ENCODE measurements at places on chromosomes 4 and X.

DNA sequence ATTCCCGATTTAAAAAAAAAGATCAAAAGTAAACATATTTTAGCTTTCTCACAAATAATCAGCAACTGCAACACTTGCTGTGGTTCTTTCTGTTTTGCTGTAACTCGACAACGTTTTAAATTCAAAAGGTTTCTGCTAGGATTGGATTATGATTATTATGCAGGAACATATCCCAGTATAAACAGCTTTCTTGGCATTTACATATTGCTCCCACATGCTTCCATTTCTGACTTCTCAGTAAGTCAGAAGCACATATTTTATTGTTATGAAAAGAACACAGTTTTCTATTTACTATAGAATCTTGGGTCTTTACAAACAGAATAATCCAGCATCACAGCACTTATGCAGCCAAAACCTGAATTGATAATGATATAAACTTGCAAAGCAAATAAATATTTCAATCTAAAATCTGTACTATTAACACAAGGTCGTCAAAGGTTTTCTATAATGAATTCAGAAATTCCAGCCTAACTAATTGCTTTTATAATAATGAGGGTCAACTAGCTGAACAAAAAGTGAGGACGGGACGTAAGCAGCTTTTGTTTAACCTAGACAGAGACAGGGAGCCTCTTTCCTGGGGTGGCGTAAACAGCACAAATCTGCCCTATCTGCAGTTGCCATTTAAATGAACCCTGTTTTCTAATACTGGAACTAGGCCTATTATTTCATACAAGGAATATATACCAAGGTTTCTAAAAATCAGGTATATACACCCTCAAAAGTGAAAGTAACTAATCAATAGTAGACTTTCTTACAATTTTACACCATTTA lies 9.8 kb upstream of the PCDH18 start:
- DNase-seq = no peak

DNA sequence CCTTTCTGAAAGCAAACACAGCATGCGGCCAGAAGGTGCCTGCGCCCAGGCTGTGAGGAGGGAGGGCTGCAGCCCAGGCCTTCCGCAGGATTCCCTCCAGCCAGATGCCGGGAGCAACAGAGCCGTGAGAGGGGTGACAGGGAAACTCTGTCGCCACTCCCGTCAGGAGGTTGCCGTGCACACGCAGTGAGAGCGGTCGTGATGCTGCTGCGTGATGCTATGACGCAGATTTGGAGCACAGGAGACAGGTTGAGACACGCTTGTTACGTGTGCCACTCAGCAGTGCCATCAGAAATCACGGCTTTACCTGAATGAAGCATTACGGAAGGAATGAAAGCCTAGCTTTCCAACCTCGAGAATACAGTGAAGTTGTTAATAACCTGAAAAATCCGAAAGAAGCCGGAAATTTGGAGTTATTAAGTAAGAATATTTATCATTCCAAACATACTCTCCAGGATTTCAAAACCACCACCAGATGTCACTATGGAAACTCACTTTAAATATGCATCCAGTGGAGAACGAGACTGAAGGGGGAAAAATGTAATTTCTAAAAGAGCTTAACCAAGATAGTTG lies 54.4 kb downstream of the FAT1 start:
- no peak for DNase-seq

DNA sequence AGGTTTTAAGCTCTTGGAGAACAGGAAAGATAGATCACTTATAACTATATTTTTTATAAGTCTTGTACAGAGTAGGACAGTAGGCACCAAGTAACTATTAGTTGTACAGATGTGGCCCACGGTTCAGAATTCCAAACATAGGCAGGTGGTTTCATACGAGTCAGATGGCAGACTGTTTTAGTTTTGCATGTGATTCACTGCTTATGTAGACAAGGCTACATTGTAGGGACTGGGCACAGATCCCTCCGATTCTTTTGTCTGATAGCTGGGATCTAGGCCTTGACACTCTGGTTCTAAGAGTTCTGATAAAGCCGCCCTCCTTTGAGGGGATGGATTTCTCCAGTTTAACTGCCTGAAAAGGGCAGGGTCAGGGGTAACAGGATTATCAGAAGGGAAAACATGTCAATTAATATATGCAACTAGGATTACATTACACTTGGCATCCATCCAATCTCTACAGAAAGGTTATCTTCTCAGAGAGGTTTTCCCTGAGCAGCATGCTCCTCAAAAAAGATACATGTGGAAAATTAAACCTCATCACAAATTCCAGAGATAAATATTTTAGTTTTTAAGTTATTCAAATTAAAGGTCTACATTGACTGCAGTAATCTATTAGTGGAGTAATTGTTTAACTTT lies 87.8 kb downstream of the SPRY1 start:
- DNase-seq = no peak

DNA sequence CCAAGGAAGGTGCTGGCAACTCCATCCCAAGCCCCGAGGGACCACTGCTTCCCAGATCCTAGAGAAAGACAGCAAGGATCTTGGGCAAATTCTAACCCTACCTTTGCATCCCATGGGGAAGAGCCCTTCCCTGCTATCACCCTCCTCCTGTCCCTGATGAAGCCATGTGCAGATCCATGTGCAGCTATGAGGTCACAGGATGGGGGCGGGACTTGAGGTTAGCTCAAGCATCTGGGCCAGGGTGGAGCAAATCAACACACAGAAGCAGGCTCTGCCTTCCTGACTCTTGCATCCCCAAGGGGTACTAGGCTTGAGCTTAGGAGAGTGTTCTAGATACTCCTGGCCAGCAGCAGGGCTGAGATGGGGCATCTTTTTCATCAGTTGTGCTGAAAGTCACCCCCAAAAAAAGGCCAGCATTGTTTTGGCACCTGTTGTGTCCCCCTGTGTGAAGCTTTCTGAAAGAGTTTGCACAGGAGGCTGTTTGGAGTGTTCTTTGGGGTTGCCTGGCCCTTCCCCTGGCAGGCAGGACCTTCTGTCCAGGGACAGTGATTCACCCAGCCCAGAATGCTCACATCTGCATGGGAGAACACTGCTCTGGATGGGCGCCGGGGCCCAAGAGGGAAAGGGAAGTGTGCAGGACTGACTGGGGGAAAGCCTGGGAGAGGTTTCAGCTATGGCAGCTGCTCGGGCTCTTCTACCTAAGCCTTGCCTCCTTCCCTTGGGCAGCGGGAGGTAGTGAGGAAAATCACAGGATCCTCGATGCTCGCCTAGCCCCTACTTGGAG lies 50.8 kb downstream of the PRPS1 start:
- DNase-seq = no peak
